ENCODE measurements at places on chromosomes 1 and 21. TPM values are rescaled to one million over a fixed set of nuclear protein-coding genes. Genes with fewer than 3 reads are reported as not detected.

Gene METTL13
- total RNA-seq: 17.0 TPM

Gene PPFIA4
- under 0.01 TPM for total RNA-seq

Gene LCE2C
- not detected for total RNA-seq

Gene MYOC
- total RNA-seq: not detected

Gene ACTL8
- not detected for total RNA-seq

Gene AMY1A
- not detected for total RNA-seq

Gene S100B
- 0.22 TPM for total RNA-seq

Gene SLFNL1
- total RNA-seq: under 0.01 TPM

Gene EDN2
- not detected for total RNA-seq

Gene PLA2G2D
- total RNA-seq: not detected

Gene MARK1
- total RNA-seq: 0.65 TPM

Gene PRAMEF18
- total RNA-seq: not detected
